ENCODE measurements at places on chromosomes 12 and 14.

- DNase-seq = no peak
These were observed 5.1 kb downstream of the SHMT2 start for GRCh38 chr12:57234571-57235016.

DNA sequence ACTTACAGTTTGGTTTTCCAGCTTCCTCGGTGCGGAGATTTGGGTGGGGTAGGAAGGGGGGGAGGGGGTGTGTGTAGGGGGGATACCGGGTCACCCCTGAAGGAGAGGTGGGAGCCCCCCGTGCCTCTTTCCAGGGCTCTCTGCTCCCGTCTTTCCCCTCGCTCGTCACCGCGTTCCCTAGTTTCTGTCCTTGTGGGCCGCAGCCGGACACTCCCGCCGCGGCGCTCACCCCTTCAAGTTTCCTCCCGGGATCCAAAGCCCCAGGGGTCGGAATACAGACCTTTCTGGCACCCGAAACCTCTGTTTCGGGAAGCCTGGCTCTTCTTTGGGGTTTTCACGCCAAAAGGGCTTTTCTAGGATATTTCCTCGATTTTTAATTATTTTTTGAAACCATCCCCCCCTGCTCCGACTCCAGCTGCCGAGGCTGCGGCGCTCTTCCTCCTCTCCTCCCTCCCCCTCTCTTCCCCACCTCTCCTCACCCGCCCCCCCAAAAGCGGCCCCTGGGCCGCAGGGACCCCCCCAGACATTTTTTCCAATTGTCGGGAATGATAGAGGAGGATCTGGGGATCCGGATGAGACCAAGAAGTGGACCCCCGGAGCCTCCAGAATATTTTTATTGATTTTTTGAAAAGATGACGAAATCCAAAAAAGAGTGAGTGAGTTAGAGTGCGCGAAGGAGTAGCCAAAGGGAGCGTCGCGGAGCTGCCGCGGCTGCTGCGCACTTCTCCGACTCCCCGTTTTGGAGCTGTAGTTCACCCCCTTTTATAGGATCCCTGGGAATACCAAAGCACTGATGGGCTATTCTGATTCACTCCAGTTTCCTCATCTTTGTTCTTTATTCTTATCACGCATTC, 1.7 kb downstream of the CCND2 start:
- peak; percentile 28 for DNase-seq

GRCh38 chr14:99229654-99230207, 42.3 kb downstream of the BCL11B start:
- peak; percentile 61 for DNase-seq

- no peak for DNase-seq
These were observed 20.3 kb upstream of the LMNTD1 start for GRCh38 chr12:25573346-25573745.

DNA sequence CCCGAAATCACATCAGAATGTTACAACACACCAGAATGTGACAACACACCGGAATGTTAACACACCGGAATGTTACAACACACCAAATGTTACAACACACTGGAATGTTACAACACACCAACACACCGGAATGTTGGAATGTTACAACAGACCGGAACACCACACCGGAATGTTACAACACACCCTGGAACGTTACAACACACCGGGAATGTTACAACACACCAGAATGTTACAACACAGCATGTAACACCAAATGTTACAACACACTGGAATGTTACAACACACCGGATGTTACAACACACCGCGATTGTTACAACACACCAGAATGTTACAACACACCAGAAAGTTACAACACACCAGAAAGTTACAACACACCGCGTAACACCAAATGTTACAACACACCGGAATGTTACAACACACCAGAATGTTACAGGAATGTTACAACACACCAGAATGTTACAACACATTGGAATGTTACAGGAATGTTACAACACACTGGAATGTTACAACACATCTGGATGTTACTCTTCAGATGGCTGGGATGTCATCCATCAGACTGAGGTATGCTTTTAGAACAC, 21.1 kb downstream of the CHFR start:
- DNase-seq = no peak

DNA sequence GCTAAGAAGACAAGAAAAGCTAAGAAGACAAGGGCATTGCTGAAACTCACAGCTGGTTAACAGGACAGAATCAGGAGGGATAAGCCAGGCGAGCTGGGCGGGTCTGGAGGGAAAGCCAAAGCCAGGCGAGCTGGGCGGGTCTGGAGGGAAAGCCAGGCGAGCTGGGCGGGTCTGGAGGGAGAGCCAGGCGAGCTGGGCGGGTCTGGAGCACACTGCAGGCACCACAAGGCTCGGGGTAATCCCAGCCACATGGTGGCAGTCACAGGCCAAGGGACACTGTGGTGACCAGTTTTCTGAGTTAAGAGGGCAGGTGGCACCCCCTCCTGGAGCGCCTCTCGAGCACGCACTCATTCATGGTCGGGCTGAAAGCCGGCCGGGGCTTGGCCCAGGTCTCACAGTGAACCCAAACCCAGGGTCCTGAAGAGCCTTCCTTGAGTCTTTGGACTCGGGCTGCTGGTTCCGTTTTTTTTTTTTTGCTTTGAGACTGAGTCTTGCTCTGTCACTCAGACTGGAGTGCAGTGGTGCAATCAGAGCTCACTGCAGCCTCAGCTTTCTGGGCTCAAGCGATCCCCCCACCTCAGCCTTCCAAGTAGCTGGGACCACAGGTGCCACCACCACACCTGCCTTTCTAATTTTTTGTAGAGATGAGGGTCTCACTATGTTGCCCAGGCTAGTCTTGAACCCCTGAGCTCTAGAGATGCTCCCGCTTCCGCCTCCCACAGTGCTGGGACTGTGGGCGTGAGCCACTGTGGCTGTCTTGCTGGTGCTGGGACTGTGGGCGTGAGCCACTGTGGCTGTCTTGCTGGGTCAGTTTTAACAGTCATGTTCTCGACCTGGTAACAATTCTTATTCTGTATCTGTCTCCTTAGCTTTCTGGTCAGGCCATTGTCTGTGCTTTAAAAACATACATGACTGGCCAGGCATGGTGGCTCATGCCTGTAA, 40.2 kb downstream of the HSP90AA1 start:
- peak; percentile 17 for DNase-seq

- no peak for DNase-seq
These were observed 10.4 kb downstream of the AKAP5 start for GRCh38 chr14:64475585-64476273.

- no peak for DNase-seq
These were observed 59.8 kb downstream of the HECTD4 start for GRCh38 chr12:112322441-112322840.

- DNase-seq = no peak
These were observed 137.9 kb downstream of the TTC8 start for GRCh38 chr14:88962356-88962755.

DNA sequence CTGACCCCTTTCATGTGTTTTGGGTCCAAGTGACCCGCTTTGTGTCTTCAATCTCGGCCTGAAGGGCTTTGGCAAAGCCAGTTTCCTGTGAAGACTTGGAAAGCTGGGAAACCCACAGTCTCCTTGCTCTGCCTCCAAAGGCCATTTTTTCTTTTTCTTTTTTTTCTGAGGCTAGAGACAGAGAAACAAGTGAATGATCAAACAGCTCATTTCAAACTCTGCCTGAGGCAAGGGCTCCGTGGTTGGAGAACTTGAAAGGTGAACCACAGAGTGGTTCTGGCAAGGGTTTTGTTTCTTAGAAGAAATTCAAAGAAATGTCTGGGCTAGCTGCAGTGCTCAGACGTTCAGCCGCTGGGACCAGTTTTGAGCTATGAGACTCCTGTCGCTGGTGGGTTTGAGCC, 62.7 kb downstream of the ERH start:
- no peak for DNase-seq

GRCh38 chr12:72015895-72016294, 77.2 kb downstream of the TPH2 start:
- no peak for DNase-seq

DNA sequence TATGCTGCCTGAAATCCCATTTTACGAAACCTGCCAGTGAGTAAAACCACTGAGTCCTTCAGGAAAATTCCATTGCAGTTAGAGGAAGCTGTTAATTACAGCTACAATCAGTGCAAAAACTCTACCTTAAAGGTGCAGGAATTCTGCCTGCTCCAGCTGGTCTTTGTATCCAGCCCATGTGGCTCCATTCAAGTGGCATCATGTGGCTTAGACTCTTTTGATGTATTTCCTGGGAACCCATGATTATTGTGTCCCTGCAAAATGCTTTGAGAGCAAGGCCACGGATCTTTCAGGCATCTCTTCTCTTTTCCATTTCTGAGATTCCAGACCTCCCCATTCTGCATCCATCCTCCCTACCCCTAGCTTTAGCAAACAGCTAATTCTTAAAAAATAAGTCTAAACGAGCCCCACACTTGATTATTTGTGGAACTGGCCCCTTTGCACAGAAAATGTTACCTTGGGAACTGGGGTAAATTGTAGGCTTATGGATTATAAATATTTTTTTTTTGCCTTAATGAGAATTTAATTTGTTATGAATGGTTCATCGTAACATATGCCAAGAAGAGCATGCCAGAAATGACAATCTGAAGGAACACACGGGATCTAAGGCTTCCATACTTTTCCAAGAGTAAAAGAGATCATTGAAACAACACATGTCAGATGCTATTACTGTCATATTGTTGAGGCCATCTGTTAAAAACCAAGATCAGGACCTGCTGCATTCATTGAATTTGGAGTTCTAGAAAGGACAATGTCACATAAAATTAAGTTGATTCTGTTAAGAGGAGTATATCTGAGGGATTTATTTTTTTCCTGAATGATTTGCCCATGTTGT, 144.6 kb downstream of the TPH2 start:
- DNase-seq = no peak

DNA sequence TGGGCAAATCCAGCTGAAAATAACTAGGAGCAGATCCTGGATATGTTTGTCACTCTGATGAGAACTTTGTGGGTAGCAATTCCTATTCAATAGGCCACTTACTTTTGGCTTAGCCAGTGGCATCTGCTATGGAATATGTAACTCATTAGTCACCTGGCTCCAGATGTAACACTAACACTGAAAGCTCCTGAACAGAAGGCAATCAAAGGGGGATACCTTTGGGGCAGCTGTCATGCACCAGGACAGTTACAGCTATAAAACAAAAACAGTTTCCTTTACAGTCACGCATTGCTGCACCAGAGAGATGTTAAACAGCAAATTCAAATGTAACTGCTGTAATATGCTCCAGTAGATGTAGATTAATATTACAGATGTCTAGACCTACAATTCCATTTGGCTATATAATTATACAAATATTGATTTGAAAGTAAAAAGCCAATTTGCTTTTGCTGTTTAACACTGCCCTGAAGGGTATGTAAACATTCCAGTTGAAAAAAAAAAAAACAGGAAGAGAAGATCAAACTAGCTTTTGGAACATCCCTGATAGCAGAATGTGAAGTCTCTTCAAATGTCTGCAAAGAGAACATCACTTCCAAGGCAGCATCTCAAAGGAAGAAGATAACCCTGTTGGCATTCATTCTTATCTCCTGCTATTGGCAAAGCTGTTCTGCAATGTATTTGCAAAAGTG, 18.4 kb downstream of the RACGAP1 start:
- no peak for DNase-seq

GRCh38 chr12:106783515-106783914, 9.0 kb downstream of the RIC8B start:
- DNase-seq = no peak

- no peak for DNase-seq
These were observed 122.4 kb upstream of the PTPRQ start for GRCh38 chr12:80321653-80322052.

GRCh38 chr12:21676776-21677175, 19.1 kb upstream of the LDHB start:
- DNase-seq = peak; percentile 14

Measured in CD4-positive, alpha-beta T cell treated with Interleukin-17A for 4 hours (primary cell).